Ascending aorta (tissue), 2 donors: ENCODE measurements at places on chromosomes 2 and 18.
A peak's percentile ranks its signal among the peaks of the same experiment; 100 is the strongest.

DNA sequence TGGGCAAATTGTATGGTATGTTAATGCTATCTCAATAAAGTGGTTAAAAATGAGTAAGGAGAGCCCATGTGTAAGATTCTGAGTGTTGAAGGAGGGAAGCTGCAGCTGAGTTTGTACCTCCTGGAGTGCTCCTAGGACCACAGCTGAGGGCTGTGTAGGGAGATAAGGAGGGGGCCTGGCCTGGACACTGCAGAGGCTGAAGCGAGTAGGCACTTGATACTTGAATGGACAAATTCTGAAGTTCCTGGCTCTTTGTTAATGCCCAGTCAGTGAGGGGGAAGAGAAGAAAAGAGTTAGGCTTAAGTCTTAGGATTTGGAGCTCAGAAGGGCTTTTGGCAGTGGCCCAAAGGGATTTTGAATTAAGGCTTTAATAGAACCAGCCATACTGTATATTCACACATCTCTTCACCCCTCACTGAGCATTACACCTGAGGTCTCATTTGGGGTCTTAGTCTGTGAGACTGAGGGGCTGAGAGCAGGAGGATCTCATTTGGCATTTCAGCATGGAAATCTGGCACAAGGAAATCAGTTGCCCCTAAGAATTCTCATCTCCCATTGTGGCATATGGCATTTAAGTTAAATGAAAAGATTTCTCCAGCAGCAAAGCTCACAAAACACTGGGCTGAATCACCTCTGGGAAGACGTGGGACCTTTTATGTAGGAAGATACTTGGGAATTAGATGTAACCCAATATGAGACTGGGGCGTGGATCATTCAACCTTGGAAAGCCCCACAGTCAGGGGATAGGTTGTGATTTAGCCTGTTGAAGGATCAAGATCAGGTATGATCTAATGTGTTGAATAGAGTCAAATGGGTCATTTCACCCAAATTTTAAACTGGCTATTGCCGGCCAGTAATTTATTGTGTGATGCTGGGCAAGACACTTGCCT, 46.8 kb downstream of the LIPG start:
- DNase-seq = no peak

DNA sequence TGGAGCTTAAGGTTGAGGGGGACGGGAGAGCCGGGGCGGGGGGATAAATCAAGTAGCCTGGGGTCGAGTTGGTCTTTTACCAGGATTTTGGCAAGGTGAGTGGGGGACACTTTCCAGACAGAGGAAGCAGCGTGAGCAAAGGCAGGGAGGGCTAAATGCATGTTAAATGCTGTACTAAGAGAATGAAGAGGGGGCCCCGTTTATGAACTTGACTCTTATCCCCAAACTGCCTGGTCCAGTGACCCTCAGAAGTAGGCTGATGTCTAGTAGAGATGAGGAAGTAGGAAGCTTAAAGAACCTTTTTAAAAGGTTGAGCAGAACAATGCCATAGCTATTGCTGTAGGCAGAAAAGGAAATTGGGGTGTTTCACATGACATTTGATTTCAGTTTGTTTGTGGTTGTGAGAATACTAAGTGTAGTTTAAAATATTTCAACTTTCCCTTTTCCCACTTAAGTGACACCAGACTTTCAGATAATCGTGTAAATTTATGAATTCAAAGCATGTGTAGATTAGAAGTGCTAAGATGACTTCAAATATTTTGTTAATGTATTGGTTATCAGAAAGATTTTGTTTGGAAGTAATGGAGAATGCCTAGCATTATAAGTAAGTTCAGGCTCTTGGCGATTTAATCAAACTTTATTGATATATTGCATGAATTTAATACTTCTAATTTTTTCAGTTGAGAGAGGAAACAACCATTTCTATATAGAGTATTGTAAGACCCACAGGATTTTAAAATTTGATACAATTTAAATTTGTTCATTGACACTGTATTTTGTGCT, 1.8 kb downstream of the REL start:
- DNase-seq = no peak

DNA sequence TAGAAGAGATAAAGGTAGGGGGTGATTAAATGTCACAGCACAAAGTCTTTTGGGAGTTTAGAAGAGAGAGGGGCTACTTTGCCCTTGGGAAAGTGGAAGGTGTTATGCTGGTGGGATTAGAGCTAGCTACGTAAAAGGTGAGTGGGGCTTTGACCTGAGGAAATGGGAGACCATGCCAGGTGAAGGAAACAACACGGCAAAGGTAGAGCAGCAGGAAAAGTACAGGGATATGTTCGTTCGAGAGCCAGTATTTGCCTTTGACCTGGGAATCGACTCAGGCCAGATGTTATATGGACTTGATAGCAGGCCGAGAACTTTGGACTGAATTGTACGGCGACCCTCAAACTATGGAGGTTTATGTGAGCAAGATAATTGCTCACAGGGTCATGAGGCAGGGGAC, 55.7 kb upstream of the ACKR3 start:
- no peak for DNase-seq

- DNase-seq = peak; percentile 61
Observed at GRCh38 chr2:43005245-43005974, 213.0 kb upstream of the HAAO start.

DNA sequence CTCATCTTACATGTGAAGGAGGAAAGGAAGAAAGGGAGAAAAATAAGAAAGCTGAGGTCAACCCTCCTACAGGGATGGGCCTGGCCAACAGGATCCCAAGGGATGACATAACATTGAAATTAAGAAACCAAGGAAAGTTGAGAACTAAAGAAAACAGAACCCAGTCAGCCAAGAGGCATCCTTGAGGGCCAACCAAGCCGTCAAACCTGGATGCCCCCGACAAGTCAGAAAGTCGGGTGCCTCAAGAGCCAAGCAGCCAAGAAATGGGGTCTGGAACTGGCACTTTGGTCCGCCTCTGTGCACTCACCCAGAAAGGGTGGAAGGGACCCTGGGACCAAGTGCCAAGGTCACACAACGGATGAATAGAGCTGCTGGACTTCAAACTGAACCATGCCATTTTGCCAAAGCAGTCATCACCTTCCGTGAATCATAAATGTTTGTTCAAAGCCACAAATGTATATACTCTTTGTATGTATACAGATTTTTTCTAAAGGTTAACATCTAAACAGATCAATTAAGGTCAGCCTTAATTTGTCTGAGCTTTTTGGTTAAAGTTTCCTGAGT, 27.0 kb upstream of the PTPN4 start:
- no peak for DNase-seq

DNA sequence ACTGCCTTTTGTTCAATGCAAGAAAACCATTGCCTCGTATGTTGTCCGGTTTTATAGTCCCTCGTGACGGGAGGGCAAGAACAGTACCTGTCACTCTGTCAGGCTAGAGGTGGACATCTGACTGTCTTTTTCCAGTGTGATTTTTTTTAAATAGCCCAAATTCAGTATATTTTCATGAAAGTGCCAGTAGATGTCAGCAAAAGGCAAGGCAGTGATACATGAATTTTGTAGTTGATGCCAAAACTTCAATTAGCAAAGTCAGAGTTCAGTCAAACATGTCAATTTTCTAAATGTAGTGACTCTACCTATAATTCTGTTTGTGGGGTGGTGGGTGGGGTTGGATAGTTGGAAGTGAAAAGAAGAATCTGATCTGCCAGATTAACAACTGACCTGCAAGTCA, 296.0 kb upstream of the MC4R start:
- no peak for DNase-seq

DNA sequence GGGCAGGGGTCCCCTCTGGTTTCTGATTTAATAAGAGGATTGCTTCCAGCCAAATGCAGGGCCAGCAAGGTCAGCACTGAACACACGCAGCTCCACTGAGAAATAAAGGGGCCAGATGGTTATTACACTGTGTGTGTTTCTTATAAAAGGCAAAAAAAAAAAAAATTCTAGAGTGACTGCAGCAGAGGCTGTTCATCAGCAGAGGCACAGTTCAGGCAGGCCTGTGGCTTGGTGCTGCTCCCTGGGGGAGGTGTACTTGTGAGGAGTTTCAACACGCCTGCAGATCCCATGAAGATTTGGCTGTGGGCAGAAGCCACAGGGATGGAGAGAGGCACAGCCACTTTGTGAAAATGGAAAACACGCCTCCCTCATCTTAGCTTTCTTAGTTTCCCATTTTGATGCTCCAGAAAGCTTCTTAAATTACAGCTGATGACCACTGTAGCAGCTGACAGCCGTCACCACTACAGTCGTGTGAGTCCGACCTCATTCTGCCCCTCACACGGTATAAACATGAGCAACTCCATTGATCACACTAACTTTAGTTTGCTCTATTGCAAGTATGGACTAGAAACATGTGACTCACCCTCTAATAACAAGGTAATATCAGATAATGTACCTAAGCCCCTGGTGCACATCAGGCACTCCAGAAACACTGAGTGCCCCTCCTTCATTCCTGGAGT, 726.5 kb upstream of the RAB6C start:
- no peak for DNase-seq

GRCh38 chr2:240387669-240388358, 47.6 kb upstream of the GPC1 start:
- peak; percentile 77 for DNase-seq

DNA sequence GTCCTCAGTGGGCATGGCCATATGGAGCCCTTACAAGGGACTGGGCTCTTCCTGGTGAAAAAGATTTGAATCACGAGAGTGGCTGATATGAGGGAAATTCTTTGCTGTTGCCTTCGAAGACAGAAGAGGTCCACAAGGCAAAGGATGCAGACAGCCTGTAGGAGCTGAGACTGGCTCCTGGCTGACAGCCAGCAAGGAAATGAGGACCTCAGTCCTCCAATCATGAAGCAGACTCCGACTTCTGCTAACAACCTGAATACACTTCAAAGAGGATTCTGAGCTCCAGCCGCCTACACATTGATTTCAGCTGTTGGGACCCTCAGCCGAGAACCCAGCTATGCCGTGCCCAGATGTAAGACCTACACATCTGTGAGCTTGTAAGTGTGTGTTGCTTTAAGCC, 3.0 kb upstream of the ST8SIA5 start:
- DNase-seq = no peak

DNA sequence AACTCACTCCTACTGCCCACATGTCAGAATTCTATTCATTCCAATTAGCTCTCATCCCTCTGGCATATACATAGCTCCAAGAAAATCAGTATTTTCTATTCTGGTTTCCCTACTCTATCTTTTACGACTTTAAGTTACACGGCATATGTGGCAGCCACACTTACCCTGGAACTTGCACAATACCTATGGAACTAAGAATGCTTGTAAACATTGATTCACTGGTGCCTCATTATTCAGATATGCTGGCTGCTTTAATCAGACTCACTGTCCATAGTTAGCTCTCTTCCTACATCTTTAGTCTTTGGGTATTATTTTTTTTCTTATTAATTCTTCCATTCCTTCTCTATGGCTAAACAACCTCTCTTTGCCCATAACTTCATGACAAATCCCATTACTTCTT, 1519.9 kb upstream of the ACVR2A start:
- no peak for DNase-seq

- DNase-seq = no peak
Observed at GRCh38 chr2:53768242-53768542, 588 bp downstream of the CHAC2 start.

DNA sequence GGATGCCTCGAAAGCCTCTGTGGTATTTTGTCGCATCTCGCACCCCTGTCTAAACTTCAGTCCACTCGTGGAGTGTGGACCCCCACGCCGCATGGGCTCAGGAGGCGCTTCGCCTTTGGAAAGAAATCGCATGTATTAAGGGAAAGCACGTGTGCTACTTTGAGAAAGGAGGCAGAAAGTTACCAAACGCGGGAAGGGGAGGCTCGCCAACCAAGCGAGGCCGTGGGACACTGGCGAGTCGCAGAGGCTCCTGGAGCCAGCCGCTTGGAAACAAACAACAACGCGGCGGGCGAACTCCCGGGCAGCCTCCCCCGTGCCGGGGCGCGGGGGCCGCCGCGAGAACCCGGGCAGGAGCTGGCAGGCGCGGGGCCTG, 455 bp upstream of the AGAP1 start:
- DNase-seq = no peak

- DNase-seq = no peak
Observed at GRCh38 chr2:99444222-99444621, 45.6 kb downstream of the REV1 start.
